ENCODE measurements at places on chromosomes 6 and 20.

GRCh38 chr6:107819217-107819616, 4.9 kb downstream of the SCML4 start:
- no peak for DNase-seq

GRCh38 chr6:51490101-51490500, 597.3 kb downstream of the PKHD1 start:
- no peak for DNase-seq

- DNase-seq = no peak
Measured at GRCh38 chr6:127022302-127022701, 96.2 kb upstream of the RSPO3 start.

GRCh38 chr20:39849664-39850063, 839.4 kb downstream of the MAFB start:
- DNase-seq = no peak

GRCh38 chr20:38673725-38674091, 50.6 kb upstream of the SLC32A1 start:
- no peak for DNase-seq

- DNase-seq = no peak
Measured at GRCh38 chr6:46058951-46059350, 43.3 kb upstream of the CLIC5 start.

DNA sequence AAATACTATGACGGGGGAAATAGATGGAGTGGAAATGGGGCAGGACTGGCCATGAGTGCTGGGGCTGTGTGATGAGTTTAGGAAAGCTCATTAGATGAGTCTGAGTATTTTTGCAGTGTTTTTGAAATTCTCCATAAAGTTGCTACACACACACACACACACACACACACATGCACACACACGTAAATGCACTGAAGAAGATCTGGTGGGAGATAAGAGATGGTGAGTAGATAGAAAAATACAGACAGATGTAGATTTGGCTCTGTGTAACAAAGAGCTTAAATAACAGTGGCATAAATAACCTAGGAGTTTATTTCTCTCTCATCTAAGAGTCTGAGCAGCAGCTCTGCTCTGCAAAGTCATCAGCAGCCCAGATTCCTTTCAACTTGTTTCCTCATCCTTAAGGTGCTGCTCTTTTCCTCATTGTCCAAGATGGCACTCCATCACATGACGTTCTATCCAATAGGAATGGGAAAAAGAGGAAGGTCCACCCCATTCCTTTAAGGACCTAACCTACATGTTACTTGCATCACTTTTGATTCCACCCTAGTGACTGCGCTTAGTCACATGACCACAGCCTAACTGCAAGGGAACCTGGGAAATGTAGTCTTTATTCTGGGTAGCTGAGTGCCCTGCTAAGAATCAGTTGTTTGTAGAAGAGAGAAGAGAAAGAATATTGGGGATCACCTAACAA, 76.4 kb downstream of the EYA2 start:
- DNase-seq = no peak

DNA sequence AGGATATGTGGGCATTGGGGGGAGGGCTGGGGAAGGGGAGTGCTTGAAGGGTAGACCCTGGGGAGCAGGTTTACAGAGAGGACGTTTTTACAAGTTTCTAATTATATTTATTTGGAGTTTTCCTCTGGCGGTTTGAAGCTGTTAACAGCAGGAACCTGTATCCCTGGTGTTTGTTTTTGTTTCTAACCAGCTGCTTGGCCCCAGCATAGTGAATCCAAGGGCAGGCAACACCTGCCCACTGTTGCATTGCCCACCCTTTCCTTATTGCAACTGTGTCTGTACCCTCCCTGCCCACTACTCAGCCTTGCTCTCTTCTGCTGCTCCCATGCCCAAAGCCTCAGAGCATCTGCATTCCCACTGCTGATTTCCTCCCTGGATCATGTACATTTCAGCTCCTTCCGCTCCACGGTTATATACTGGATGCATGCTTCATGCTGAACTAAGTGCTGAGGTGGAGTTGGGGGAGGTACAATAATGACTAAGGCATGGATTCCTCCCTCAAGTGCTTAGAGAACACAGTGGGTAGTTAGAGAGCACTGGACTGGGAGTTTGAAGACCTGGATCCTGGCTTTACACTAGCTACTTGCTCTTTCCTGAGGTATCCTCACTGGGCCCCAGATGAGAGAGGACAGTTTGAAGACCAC, 6.0 kb downstream of the SCUBE3 start:
- no peak for DNase-seq

GRCh38 chr6:41551086-41551700, 5.0 kb downstream of the FOXP4 start:
- no peak for DNase-seq

- no peak for DNase-seq
Measured at GRCh38 chr20:37892001-37892400, 10.9 kb upstream of the VSTM2L start.

DNA sequence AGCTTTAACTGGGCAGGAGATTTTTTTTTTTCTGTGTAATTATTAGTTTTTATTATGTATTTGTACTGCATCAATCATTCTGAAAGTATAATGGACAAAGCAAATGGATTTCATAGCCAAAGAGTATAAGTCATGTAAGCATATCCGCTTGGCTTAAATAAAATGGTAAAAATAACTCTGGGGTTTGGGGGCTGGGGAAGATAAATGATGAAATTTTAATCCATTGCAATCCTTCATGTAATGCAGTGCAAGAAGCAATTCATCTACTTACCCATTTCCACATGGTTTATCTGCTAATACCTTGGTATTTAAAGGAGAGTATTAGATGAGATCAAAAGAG, 781.4 kb downstream of the QKI start:
- no peak for DNase-seq

DNA sequence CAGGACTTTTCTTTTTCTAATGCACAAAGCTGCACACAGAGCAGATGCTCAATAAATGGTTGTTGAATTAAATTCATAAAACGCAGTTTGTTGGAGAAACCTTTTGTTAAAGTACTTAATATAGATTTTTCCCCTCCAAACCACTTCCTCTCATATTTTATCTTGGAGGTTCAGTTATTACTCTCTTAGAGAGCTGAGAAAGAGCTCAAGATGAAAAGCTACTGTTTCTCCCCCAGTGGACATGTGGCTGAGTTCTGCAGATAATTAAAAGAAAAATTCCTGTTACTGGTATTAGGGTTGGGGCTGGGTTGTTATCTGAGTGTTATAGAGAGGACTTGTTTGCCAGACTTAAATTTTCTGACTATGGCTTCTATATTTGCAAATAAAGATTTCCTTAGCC, 294.0 kb downstream of the TBC1D7 start:
- DNase-seq = no peak

DNA sequence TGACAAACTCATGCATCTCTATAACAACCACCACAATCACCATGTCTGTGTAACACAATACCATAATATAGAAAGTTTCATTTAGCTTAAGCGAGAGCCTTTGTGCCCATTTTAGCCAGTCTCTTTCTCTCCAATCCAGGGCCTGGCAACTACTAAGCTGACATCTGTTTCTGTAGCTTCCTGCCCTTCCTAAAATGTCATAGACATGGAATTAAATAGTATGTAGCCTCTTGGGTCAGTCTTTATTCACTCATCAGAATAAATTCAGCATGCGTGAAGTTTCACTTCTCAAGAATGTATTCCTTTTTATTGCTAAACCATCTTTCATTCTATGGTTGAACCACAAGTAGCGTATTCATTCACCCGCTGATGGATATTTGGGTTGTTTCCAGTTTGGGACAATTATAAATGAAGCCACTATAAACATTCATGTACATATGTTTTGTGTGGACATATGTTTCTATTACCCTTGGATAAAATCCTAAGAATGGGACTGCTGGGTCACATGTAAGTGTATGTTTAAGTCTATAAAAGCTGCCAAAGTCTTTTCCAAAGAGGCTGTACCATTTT, 1.7 kb upstream of the TREM2 start:
- no peak for DNase-seq

- DNase-seq = no peak
Measured at GRCh38 chr6:144215402-144215931, 65.2 kb downstream of the STX11 start.

GRCh38 chr20:9409981-9410380, 104.4 kb upstream of the LAMP5 start:
- DNase-seq = no peak

GRCh38 chr6:5552243-5552642, 290.9 kb downstream of the FARS2 start:
- DNase-seq = no peak

GRCh38 chr6:81950877-81951276, 198.4 kb upstream of the TENT5A start:
- DNase-seq = no peak

DNA sequence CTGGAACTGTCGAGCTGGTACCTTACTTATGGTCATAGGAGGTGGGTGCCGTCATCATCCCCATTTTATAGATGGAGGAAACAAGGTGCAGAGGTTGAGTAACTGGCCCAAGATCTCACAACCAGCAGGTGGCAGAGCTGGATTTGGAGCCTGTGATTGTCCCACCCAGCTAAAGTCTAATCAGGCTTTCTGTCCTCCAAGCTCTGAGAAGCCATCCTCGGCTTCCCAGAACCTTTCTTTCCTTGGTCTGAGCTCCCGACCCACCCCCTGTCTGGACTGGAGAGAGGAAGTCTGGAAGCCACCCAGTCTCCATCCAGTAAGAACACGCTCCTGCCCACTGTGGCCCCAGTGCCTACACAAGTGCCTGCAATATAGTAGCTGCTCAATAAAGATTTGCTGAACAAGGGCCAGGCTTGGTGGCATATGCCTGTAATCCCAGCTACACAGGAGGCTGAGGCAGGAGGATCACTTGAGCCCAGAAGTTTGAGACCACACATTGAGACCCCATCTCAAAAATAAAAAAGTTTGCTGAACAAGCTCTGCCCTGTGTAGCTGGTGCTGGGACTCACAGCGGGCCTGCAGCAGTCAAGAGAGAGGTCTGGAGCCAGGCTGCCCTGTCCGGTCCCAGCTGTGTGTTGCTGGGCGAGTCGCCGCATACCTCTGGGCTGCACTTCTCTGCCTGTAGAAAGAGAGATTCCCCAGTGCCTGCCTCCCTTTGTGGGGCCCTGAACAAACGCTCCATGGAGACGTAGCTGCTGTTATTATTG, 32.5 kb upstream of the DLGAP4 start:
- DNase-seq = no peak
